ENCODE measurements at places on chromosomes 13 and 19.
A peak's percentile ranks its signal among the peaks of the same experiment; 100 is the strongest.

- no peak for DNase-seq
These were observed 577.8 kb upstream of the SLITRK5 start for GRCh38 chr13:87093399-87093798.

GRCh38 chr19:13064092-13064489 is 38.6 kb downstream of the LYL1 start:
- DNase-seq, result no peak

GRCh38 chr13:74761801-74762757 is 627.9 kb upstream of the KLF12 start:
- peak; percentile 99 for DNase-seq

- DNase-seq, result no peak
These were observed 27.6 kb downstream of the TNFSF13B start for GRCh38 chr13:108297114-108297513.

GRCh38 chr19:19628501-19629134 is 598 bp upstream of the LPAR2 start:
- DNase-seq, result peak; percentile 45

- DNase-seq, result peak; percentile 5
These were observed 108.2 kb downstream of the EDNRB start for GRCh38 chr13:77810430-77810829.

GRCh38 chr13:99702687-99703319 is 201.5 kb downstream of the TM9SF2 start:
- no peak for DNase-seq

DNA sequence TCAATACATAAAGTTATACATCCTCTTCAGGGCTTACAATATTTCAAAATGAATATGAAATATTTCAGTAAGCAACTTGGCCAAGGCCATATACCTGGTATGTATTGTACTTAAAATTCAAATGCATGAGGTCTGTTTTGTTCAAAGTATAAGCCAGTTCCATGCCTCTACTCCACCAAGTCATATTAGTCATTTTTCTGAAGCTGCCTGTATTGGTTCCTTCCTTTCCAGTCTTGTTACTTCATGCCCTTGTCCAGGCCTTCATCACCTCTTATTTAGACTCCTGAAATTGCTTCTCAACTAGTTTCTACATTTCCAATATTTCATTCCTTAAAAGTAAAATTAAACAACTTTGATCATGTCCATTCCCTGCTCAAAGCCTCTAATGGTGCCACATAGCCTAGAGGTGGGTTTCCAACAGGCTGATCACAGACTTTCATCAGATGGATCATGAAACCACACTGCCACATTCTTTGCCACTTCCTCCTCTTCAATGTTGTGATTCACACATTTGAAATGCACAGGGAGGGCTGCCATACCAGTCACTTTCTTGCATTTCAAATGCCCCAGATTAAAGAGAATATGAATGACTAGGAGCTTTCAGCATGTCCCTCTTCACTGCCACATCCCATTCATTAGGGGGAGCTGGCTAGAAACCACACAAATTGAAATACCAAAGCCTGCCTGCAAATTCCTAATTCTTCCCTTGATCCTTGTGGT is 424.1 kb upstream of the DACH1 start:
- peak; percentile 95 for DNase-seq

- DNase-seq, result no peak
These were observed 28.1 kb upstream of the SIAH3 start for GRCh38 chr13:45879666-45880065.

DNA sequence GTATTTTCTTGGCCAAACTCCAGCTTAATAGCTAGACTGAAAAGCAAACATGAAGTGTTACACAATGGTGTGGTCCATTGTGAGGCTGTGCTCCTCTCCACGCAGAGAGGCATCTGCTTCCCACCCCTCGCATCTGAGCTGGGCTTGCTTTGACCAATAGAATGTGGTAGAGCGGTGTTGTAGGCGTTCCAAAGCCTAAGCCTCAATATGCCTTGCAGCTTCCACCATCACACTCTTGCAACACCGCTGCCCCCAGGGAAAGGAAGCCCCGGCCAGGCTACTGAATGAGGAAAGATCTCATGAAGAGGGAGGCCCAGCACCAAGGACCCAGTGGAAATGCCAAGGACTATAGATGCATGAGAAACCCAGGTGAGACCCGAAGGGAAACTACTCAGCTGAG is 9.4 kb downstream of the FLT1 start:
- DNase-seq, result no peak

DNA sequence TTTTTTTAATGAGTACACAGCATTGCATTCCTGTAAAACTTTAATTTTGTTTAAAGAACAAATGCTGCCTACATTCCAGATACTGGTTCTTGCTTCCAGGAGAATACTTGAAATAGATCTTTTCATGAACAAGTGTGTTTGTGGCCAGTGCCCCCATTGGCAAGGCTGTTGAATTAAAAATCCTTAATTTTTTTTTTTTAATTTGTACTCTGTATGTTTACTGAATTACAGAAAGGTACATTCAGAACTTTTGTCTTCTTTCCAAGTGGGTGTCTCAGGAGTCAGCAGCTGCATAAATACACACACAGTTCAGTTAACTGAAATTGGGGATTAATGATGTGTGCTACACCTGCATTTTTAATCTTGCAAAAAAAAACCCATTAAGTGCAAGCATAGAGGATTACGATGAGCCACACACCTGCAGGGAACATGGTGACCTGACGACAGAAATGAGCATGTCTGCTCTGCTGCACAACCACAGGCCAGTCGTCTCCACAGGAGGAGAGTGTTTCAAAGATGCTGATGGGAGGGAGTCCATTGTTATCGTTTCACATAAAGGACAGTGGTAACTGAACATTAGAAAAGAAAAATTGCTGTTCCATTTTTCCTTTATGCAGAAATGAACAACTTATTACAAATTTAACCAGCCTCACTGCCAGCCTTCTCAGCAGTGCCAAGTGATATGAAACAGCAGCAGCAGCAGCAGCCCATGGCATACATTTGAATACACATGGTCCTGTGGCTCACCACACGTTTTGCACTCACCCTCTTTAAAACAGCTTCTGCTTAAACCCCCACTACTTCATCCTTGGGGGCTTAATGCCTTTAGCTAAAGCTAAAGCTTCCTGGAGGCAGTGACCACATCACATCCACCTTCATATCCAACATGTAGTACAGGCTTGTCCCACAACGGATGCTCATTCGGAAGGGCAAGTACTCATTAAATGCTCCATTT is 72.3 kb upstream of the RFC3 start:
- DNase-seq, result no peak

DNA sequence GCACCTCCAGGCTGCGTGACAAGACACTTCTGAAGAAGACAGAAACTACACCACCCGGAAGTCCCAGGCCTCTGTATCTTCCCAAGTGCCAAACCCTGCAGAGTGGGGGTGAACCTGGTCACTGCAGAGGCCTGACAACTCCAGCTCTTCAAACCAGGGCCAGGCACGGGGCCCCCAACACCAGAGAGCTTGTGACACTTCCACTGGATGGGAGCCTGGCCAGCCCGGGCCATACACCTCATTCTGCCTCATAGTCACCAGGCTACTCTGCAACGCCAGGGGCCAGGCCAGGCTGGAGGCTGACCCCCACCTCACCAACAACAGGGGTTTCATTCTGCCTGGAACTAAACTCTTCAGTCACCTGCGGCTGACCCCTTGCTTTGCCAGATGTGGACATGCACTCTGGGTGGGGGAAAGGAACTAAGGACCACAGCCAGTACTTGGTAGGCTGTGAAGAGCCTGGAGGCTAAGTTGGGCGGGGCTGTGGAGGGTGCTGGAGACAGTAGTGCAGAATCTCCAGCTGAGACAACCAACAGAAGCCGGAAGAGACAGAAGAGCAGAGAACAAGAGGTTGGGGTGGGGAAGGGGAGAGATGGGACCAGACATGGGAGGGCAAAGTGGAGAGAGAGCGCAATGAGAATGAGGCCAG is 23.0 kb downstream of the TUBA3C start:
- DNase-seq, result no peak

DNA sequence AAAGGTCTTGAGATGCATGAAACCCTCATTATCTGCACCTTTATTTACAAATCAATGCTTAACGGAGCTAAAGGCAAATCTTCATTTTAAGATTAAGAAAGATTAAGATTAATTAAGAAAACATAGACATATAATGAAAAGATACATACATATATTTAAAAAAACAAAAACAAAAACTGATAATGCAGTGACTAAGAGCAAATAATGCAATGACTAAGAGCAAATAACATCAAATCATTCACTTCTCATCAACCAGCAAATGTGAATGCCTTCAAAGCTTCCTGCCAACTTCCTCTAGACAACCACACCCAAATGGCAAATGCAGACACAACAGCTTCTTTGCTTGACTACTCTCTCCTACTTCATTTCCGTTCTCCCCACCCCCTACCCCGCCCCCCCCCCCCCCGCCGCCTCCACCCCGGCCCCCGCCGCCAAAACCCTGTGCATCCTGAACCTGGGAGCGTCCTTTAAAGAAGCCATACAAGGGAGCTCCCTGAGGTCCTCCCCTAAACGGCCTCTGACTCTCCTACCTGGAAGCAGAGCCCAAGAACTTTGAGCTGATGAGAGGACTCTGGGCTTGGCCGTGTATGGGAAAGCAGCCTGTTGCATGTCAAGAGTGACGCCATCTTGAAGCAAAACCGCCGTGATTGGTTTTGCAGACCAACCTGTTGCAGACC is 24.5 kb downstream of the TEX101 start:
- DNase-seq, result peak; percentile 37

DNA sequence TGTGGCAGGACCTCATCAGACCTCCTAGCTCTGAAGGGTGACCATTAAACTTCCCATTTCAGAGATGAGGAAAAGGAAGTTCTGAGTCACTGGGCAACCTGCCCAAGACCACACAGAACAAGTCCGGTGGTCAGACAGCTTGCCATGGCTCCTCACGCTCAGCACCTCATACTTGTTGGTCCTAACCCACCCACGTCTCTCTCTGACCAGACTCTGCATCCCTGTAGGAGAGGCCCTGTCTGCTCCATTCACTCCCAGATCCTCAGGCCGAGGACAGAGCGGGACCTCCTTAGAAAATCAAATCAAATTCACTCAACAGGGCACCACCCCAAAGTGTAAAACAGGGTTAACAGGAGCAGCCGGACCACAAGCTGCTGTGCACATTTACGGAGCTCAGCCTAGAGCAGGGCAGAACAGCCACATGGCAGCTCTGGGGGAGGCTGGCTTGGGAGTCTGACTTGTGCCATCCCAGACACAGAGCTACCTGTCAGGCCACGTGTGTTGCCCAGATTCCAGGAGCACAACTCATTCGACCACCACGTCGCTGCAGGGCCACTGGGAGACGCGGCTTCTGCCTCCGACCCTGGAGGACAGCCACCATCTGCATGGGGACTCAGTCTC is 1.7 kb downstream of the MIER2 start:
- peak; percentile 82 for DNase-seq

DNA sequence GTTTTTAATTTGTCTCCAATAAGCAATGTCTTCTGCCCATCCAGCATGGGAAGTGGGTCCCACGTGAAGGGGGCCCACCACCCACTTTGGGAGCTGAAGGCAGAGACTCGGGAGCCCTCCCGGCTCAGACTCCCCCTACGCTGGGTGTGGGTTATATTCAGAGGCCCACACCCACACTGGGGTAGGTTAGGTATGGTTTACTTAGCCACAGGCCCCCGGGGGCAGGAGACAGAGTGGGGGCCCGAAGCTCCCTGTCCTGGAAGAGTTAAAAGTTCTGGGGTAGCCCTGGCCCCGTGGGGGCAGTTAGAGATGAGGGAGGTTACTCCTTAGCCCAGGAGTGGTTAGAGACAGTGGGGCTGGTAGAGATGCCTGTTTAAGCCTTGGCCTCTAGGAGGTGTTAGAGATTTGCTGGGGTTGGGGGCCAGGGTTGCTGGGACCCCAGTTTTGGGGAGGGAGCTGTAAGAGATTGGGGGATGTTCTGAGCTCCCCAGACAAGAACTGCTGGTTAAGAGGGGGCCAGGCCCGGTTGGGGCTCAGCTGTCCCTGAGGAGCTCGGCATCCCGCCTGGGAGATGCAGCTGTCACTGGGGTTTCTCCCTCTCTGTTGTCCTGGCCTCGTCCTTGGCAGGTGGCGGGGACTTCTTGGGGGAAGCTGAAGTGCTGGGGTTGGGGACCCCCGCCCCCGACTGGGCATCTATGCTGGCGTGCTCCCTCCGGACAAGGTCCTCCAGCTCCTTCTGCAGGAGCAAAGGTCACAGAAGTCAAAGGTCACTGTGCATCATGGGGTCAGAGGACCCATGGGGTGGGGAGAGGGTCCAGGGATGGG is 712 bp upstream of the RINL start:
- no peak for DNase-seq

- peak; percentile 59 for DNase-seq
These were observed at the start of gene HOMER3 for GRCh38 chr19:18940769-18941627. Gene HOMER3, minus strand, starts transcription at chr19:18941217. Its CDS starts 2,235 bp downstream, at chr19:18938982.

- DNase-seq, result no peak
These were observed 850 bp upstream of the CERS4 start for GRCh38 chr19:8208119-8208921.
